Neural crest cell (in vitro differentiated cells): ENCODE measurements at places on chromosomes 3 and 15. TPM values are rescaled to one million over a fixed set of nuclear protein-coding genes. Genes with fewer than 3 reads are reported as not detected.

OCA2 gene
- 0.11 and 0.19 TPM in 2 replicates for total RNA-seq

CCDC54 gene
- total RNA-seq = not detected in 2 replicates

HES1 gene
- 32.6 and 36.2 TPM in 2 replicates for total RNA-seq

ZNF80 gene
- total RNA-seq = not detected in 2 replicates

BRPF1 gene
- 36.9 and 39.2 TPM in 2 replicates for total RNA-seq

SLC51B gene
- total RNA-seq = not detected in 2 replicates

CHL1 gene
- total RNA-seq = 0.14 and 0.44 TPM in 2 replicates

DNA sequence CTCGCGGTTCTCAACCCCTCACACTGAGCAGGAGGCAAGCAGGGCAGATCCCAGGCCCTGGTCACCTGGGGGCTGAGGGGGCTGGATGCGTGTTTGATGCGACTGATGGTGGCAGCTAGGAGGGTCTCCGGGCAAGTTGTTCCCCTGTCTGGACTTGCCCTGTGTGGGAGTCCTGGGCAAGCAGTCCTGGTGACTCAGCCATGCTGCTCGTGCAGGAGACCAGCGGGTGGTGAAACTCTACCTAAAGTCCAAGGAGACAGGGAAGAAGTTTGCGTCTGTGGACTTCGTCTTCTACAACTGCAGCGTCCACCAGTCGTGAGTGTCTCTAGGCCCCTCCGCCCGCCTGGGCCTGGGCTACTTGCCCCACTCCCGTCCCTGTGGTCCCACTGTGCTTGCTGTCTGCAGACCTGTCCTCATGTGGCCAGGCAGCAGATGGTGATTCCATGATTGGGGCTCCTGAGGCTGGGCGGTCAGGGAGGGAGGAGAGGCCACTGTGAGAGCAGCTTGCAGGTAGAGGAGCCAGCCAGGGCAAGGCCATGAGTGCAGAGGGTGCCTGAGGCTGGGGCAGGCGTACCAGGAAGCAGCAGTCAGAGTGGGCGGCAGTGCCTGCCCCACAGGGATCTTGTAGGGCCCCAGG, 23.1 kb downstream of the PLXNA1 start:
- H3K4me1 ChIP-seq = peaks cover 13% of the 10 kb centered on the region
- no peaks in the 10 kb centered on the region for H3K36me3 ChIP-seq
- DNase-seq = no peak
- no peak overlapping the region for H3K4me3 ChIP-seq
- H3K27me3 ChIP-seq = no peaks in the 10 kb centered on the region
- H3K27ac ChIP-seq = no peak overlapping the region

DNA sequence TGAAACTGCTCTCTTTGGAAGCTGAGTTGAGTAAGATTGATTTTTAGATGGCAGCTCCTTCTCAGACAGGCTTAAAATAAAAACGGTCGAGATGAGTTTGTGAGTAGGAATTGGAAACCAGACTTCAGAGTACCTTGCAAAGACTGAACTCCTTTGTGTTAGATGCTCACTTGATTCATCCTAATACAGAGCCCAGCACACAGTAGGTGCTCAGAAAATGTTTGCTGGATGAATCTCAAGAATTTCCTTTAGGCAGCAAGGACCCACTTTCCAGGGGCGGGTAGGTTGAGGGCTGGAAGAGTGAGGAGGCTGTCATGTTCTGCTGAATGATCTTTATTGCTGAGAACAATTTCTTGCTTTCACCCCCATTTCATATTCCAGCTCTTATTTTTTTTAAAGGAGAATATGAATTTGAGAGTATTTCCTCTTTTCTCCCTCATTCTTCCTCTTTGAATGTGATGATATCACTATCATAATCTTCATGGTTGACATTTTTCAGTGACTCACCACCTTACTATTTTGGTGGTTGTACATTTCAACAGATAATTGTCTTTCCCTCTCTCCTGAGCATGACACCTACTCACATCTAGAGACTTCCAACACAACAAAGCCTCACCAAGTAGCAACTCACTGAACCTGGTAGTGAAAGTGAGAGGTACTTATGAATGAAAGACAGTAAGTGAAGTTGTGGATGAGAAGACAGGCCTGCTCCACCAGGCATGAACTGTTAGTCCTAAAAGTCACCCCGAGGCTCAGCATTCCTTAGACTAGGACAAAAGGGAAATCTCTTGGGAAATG, 113.3 kb downstream of the PDCD6IP start:
- DNase-seq = no peak
- H3K4me3 ChIP-seq = no peak overlapping the region
- no peaks in the 10 kb centered on the region for H3K36me3 ChIP-seq
- H3K27ac ChIP-seq = no peak overlapping the region

- no peaks in the 10 kb centered on the region for H3K4me1 ChIP-seq
- H3K36me3 ChIP-seq = no peaks in the 10 kb centered on the region
- H3K27me3 ChIP-seq = peaks cover 4% of the 10 kb centered on the region
These were observed 131.6 kb upstream of the RASGRP1 start for GRCh38 chr15:38696109-38696727.

DNA sequence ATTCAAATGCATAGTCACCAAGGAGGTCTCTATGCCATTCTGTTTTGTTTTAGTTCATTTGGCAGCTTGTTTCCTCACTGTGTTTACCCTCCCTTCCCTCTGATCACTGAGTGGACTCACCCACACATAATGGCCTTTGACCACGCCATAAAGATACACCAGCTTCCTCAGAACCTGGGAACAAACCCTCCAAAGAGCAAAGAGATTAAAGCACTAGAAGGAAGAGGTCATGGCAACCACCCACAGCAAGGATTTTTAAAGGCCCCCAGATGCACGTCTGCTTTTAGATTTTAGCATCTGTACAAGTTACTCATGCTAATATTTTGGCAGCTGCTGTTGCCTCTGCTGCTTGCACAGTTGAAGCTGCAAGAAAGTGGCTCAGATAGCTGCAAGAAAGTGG, 47.9 kb upstream of the CADPS start:
- H3K27me3 ChIP-seq = peaks cover 9% of the 10 kb centered on the region
- DNase-seq = no peak
- H3K36me3 ChIP-seq = no peaks in the 10 kb centered on the region

GRCh38 chr3:151290673-151291072, 12.3 kb upstream of the P2RY14 start:
- no peaks in the 10 kb centered on the region for H3K36me3 ChIP-seq
- peaks cover 9% of the 10 kb centered on the region for H3K4me1 ChIP-seq
- no peak overlapping the region for H3K27ac ChIP-seq
- no peak overlapping the region for H3K4me3 ChIP-seq

DNA sequence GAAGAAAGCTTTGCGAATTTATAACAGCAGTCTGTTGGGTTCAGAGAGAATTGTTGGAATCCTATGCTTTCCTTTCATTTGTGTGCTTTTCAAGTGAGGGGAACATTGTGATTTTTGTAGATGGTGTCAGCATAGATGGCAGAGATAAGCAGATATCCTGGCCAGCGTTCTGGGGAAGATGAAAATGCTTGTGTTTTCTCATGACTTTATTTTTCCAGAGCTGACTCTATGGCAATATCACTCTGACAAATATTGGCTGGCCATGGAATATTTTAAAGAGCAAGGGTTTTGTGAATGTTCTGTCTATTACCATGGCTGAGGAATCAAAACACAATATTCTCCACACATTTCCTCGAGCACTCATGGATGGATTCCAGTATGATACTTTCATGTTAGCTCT, 108.8 kb downstream of the MITF start:
- H3K4me1 ChIP-seq = no peaks in the 10 kb centered on the region
- H3K36me3 ChIP-seq = no peaks in the 10 kb centered on the region
- no peak overlapping the region for H3K4me3 ChIP-seq

DNA sequence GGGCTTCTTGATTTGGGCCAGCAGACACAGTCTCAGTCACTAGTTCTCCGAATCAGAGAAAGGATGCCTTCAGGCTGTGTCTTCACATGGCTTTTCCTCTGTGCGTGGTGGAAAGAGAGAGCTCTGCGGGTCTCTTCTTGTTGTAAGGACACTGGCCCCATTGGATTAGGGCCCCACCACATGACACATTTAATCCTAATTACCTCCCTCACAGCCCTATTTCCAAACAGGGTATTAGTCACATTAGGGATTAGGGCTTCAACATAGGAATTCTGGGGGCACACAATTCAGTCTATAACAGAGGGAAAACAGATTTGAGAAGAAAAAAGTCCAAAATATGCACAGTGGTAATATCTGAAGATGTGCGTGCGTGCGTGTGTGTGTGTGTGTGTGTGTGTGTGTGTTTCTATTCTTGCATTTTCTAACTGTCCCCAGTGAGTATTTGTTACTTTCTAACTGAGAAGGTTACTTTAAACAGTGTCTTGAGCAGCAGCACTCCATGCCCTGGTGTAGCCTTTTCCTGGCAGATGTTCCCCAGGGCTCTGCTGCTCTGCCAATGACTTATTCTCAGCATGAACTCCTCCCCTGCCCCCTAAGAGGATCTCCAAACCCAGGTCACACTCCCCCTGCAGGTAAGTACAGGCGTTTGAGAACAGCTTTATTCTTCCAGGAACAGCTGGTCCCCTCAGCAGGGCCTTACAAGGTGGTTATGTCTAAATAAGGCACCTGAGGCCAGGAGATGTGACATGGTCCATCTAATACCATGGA, 72.9 kb downstream of the RPL39L start:
- H3K4me1 ChIP-seq = peaks cover 20% of the 10 kb centered on the region
- no peak overlapping the region for H3K4me3 ChIP-seq
- H3K36me3 ChIP-seq = peaks cover 28% of the 10 kb centered on the region
- DNase-seq = no peak

DNA sequence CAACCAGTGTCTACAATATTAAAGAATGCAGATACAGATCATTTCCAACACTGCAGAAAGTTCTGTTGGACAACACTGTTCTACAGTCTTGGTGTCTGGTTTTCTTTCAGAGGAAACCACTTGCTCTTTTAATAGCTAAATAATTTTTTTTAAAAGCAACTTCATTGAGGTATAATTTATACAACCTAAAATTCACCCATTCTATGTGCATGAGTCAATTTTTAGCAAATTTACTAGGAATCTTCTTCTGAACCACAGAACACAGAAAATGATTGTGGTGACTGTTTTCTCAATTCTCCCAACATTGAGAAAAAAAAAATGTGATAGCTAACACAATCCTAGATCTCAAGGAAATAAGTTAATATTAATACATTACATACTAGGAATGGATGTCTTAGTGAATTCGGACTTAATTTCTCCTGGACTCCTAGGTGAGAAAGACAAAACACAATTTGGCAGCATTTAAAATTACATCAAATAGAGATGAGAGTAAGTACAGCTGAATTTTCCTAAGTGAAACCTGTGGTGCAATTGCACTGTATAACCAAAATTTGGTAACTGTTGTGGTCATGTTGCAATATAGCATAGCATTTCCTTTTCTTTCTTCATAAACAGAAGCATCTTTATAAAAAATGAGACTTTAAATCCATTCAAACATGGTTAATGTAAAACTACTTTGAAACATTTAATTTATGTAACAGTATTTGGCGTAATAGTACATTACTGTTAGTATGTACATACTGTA, 15.3 kb upstream of the PLCL2 start:
- no peak overlapping the region for H3K4me3 ChIP-seq
- no peak for DNase-seq
- H3K27me3 ChIP-seq = no peaks in the 10 kb centered on the region
- no peaks in the 10 kb centered on the region for H3K36me3 ChIP-seq
- no peak overlapping the region for H3K27ac ChIP-seq

DNA sequence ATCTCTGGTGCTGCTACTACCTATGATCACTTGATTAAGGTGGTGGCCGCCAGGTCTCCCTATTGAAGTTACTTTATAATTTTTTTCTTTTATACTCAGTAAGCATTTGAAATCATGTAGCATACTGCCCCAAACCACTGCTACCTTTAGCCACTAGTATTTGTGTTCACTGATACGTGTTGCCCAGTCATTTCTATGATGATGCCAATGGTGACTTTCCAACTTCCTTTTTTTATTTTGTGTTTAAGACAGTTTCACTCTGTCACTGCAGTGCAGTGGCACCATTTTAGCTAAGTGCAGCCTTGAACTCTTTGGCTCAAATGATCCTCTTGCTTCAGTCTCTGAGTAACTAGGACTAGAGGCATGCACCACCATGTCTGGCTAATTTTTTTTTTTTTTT, 598.2 kb downstream of the NAALADL2 start:
- H3K27ac ChIP-seq = no peak overlapping the region
- peaks cover 5% of the 10 kb centered on the region for H3K4me1 ChIP-seq
- H3K4me3 ChIP-seq = no peak overlapping the region
- no peak for DNase-seq

GRCh38 chr3:4740397-4741105, 238.7 kb upstream of the BHLHE40 start:
- no peak overlapping the region for H3K27ac ChIP-seq
- no peaks in the 10 kb centered on the region for H3K4me1 ChIP-seq
- H3K4me3 ChIP-seq = no peak overlapping the region
- DNase-seq = no peak
- H3K36me3 ChIP-seq = peaks cover 2% of the 10 kb centered on the region
- peaks cover 10% of the 10 kb centered on the region for H3K27me3 ChIP-seq

- H3K27me3 ChIP-seq = no peaks in the 10 kb centered on the region
- peaks cover 8% of the 10 kb centered on the region for H3K36me3 ChIP-seq
- no peaks in the 10 kb centered on the region for H3K4me1 ChIP-seq
- H3K27ac ChIP-seq = no peak overlapping the region
These were observed 215.9 kb downstream of the GBE1 start for GRCh38 chr3:81545572-81545971.

DNA sequence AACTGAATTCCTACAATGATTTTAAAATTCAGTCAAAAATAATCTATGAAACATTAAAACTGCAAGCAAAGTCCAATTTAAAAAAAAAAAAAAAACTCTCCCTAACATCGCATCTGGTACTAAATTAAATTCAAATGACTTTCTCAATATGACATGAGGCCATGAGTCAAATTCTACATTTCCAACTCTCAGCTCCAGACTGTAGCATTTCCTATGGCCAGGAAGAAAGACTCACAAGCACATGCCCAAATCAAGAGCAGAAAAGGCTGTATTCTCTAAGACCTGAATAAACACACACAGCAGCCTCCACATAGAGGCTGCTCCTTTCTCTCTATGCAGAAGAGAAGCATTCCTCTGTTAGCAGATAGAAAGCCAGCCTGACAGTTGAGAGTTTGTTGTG, 729.2 kb downstream of the ROBO1 start:
- H3K27ac ChIP-seq = peak overlapping the region; percentile 37
- DNase-seq = no peak
- H3K27me3 ChIP-seq = no peaks in the 10 kb centered on the region
- no peak overlapping the region for H3K4me3 ChIP-seq

DNA sequence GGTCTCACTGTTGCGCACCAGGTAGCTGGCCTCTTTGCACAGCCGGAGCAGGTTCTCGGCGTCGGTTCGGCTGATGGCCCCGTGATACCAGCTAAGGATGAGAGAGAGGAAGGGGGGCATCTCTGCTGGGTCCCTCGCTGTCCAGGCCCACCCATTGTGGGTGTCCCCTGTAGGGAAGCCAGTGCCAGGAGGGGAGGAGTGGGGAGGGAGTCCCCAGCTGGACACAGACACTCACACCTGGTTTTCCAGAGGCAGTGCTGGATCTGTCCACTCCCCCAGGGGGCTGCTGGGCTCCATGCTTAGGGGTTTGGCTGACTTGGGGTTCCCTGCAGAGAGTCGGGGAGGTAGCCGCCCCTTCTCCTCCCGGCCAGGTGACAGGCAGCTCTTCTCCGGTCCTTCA, 15.9 kb downstream of the SHF start:
- H3K36me3 ChIP-seq = peaks cover 16% of the 10 kb centered on the region
- no peak for DNase-seq
- peaks cover 7% of the 10 kb centered on the region for H3K4me1 ChIP-seq
- H3K4me3 ChIP-seq = no peak overlapping the region
